ENCODE measurements at places on chromosomes 4 and X.

- no peak for DNase-seq
These were observed 4.7 kb downstream of the SPARCL1 start for GRCh38 chr4:87524456-87524855.

GRCh38 chr4:42655269-42655637 is 1.7 kb downstream of the ATP8A1 start:
- no peak for DNase-seq

GRCh38 chrX:99301990-99302389 is 1108.1 kb downstream of the PCDH19 start:
- no peak for DNase-seq

DNA sequence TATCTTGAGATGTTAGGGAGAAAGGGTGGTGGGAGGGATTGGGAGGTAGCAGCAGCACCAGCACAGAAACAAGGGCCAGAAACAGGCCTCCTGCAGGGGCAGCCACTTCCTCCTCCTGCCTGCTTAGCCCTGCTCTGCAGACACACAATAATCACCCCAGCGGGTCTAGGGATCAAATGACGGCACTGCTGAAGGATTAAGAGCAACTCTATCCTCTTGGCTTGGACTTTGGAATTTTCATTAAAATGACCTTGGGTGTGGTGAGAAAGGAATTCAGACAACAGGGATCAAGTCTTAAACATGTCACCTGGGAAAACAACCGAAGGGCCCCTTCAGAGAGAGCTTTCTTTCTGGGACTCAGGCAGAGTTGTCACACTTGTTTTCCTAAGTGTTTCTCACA is 353.4 kb downstream of the SPRY1 start:
- no peak for DNase-seq

DNA sequence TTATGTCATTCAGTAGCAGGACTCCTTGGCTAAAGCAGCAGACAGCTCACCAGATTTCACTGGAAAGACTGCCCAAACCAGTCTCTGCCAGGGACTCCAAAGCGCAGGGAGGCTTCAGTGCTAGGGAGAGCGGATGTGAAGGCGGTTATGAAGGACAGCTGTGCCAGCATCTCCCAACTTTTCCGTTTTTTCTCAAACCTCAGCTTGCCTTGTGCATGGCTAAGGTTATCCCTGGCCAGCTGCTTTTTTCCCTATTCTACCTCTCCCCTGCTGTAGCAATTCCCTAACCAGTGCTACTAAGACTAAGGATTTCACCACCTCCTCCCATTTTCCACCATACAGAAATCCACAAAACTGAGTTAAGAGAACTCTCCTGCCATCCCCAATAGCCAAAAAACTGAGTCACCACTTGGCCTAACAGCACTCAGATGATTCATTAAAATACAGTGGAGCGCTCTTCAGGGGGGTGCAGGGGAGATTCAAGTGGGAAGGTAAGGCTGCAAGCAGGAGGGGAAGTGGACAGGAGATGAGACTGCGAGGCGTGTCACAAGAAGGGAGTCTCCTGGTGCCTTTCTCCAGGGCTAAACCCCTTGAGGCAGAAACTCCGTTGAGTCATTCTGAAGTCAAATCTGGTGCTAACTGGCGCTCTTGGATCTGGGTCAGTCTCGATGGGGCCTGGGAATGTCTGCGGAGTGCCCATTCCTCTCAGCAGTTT is 90.7 kb downstream of the PALLD start:
- DNase-seq, result no peak

- DNase-seq, result no peak
These were observed 628 bp downstream of the SCLT1 start for GRCh38 chr4:129092631-129093190.

DNA sequence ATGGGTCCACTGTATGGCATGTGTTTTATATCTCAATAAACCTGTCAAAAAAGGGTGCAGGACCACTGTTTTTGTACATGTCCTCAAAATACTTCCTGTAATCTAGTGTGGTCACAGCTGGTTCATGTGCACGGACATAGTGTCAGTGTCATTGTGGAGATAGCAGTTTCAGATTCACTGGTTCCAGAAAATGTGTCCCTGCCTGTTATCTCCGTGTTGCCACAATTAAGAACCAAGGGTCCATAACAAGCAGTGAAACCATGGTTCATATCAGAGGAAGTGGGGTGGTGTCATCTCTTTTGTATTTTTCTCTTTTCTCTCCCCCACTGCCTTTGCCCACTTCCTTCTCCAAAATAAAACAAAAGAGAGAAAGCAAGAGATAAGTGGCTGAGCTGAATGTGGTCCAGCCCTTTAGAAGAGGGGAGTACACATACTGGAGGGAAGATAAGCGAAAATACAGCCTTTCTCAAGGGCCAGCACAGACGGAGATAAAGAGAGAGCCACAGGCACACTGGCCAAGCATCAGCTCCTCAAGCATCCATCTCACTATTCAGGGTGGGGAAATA is 51.2 kb downstream of the TBL1X start:
- DNase-seq, result no peak

- DNase-seq, result no peak
These were observed 65.8 kb downstream of the AFAP1 start for GRCh38 chr4:7873881-7874280.
